ENCODE measurements at places on chromosomes 4 and X. TPM values are rescaled to one million over a fixed set of nuclear protein-coding genes. Genes with fewer than 3 reads are reported as not detected.

C1QTNF7 gene
- polyA plus RNA-seq = 1.4 TPM

NEK1 gene
- 2.5 TPM for polyA plus RNA-seq

ABCD1 gene
- polyA plus RNA-seq = 1.8 TPM

SPARCL1 gene
- polyA plus RNA-seq = 113 TPM

CENPE gene
- 2.3 TPM for polyA plus RNA-seq

UCHL1 gene
- 1.7 TPM for polyA plus RNA-seq

GYPB gene
- not detected for polyA plus RNA-seq

HTR2C gene
- polyA plus RNA-seq = 0.01 TPM

CFAP299 gene
- not detected for polyA plus RNA-seq

PDGFRA gene
- 3.9 TPM for polyA plus RNA-seq

F9 gene
- not detected for polyA plus RNA-seq

ASB11 gene
- not detected for polyA plus RNA-seq

PLP2 gene
- 267 TPM for polyA plus RNA-seq

BEND2 gene
- not detected for polyA plus RNA-seq

FDCSP gene
- polyA plus RNA-seq = 0.75 TPM
